Renal cortex interstitium (tissue), 15 donors: ENCODE measurements at places on chromosomes 4 and X.

DNA sequence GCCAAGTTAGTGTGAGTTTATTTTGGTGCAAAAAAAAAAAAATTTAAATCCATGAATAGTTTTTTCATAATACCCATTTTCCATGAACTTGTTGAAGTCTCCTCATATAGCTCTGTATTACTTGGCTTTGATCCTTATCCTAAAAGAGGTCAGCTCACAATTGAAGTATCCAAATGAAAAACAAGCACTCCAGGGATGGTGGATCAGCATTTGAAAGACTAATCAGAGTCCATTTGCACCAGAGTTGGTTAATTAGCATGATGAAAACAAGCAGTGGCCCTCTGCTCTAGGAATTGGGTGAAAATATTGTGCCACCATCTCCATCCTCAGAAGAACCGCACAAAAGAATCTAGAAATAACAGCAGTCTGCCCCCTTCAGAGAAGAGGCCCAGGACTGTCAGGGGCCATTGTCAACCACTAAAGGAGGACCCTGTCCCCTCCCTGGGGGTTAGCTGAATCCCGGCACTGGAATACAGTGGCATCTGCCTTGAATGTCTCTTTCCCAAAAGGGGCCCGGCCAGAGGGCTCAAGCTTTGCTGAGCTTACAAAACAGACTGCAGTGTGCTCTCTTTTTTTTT, 24.7 kb downstream of the SH3KBP1 start:
- DNase-seq = no peak

DNA sequence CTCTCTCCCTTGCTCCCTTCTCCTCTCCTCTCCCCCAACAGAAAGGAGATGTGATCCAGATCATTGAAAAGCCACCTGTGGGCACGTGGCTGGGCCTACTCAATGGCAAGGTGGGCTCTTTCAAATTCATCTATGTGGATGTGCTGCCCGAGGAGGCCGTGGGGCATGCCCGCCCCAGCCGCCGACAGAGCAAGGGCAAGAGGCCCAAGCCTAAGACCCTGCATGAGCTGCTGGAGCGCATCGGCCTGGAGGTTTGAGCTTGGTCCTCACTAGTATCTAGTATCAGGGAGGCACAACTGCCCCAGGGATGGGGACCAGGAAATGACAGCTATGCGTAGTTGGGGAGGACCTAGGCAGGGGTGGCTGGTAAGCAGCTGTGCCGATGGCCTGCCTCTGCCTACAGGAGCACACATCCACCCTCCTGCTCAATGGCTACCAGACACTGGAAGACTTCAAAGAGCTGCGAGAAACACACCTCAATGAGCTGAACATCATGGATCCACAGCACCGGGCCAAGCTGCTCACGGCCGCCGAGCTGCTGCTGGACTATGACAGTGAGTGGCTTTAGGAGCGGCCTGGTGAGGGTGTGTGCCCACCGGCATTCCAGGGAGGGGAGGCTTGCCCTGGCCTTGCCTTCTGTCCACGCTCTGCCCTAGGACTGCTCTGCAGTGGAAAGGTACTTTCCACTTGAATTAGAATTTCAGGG, 13.0 kb downstream of the SASH3 start:
- DNase-seq = no peak

DNA sequence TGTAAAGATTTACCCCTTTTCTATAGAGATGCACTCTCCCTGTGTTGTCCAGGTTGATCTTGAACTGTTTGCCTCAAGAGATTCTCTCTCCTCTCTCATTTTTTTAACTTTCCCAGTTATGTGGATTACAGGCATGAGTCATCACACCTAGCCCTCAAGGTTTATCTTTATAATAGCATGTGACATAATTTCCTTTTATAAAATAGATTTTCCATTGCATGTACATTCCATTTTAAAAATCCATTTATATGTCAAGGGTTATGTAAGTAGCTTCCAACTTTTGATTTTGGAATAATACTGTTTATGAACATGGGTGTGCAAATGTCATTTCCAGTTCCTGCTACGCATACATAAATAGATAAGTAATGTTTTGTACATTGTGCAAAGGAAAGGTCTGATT, 20.6 kb downstream of the ZNF721 start:
- DNase-seq = no peak

DNA sequence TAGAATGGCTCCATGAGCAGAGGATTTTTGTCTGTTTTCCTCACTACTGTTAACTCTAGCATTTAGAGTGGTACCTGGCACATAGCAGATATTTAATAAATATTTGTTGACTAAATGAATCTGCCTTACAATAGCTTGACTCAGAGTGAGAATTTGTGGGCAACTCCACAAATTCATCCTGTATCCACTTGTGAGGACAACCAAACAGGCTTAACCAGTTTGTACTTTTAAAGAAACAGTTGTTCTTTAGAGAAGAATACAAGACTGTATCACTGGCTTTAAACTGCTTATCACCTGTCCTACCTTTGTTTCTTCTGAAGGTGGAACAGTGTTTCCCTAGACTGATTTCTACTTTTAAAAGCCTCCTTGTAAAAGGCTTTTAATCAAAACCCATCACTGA, 141.3 kb upstream of the SH3RF1 start:
- no peak for DNase-seq

DNA sequence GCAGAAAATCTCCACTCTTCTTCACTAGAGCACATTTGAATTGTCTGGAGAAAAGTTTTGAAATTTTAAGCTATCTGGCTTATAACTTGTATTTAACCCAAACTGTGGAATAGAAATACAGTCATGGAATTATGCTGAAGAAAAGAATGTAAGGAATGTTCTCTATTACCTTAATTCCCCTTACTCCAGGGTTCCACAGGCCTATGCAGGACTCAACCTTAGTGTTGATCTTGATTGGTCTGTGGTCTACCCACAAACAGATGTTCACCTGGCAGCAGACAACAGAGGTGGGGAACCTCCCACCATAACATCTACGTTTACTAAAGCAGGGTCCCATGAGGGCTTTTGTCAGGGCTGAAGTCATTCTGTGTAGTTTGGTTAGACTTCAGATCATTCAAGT, 189.3 kb upstream of the GPRIN3 start:
- DNase-seq = no peak

GRCh38 chr4:22695029-22695428, 2.3 kb downstream of the GBA3 start:
- DNase-seq = no peak

- no peak for DNase-seq
These were observed 356.5 kb downstream of the PDGFC start for GRCh38 chr4:156615066-156615531.

DNA sequence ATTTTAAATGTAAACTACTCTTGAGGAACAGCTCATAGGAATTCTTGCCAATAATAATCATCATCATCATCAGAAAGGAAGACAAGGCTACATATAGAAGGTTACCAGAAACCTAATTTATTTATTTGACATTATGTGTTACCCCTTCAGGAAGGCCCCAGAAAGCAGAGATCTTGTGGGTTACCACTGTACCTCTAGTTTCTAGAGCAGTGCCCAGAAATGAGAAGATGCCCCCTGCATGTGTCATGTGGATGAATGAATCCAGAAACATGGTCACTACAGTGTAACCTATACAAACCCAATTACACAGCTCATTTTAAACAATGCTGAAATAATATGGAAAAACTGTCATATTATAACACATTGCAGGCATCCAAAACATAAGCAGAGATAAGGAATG, 70.4 kb downstream of the ARAP2 start:
- DNase-seq = no peak

DNA sequence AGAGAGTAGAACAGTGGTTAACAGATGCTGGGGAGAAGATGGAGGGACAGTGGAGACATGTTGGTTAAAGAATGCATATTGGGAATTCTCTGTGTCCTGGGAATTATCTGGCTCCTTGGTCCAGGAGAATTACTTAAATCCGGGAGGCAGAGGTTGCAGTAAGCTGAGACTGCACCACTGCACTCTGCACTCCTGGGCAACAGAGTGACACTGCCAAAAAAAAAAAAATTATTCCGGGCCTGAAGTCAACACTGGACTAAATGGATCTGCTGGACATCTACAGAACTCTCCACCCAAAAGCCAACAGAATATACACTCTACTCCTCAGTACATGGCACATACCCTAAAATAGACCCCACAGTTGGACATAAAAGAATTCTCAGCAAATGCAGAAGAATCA, 400.0 kb upstream of the CXorf51B start:
- no peak for DNase-seq

DNA sequence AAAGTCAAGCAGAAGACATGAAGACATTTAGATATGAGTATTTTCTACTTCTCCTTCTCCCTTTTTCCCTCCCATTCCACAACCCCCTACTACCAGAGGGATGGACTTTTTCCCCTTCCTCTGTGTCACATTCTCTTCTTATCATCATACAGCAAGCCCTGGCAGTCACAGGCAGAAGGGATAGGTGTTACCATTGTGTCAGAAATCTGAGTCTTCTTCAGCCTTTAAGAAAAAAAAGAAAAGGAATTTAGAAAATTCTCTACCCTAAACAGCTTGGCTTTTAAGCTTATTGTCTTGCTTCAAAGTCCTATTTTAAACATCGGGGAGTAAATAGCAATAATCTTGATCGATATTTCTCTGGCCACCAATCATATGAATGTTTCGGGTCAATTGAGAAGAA, 30.9 kb upstream of the ADH1C start:
- DNase-seq = no peak

DNA sequence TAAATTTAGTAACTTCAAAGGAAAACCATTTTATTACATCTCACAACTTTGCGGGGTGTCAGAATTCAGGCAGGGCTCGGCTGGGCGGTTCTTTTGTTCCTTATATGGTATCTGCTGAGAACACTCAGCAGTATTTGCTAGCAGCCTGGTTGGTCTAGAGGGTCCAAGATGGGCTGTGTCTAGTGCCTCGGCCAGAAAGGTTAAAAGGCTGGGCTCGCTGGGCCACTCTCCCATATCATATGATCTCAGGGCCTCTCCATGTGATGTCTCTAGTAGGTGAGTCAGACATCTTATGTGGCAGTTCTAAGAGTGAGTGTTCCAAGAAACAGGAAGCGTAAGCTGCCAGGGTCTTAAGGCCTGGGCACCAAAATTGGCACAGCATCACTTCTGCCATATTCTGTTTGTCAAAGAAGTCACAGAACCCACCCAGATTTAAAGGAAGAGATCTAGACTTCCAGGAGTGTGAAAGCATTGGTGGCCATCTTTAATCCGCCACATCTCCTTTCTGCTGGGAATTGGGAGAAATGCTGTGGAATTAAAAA, 100.9 kb upstream of the ATP6AP2 start:
- no peak for DNase-seq

GRCh38 chr4:61911313-61911756, 711.2 kb downstream of the ADGRL3 start:
- DNase-seq = no peak

DNA sequence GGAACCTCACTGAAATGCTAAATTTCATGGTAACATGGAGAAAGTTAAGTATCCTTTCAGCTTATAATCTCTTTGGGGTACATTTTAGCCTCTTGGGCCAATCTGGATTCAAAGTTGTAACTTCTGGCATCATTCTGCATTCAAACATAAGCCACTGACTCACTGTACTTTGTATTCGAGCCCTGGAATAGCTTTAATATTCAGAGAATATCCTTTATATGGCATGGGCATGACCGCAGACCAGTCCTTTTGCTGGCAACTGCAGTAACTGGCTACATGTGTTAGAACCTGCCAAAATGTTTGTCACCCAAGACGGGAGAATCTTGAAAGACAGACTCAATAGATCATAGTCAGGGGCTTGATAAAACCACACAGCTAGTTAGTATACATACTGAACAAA, 3.3 kb downstream of the GASK1B start:
- DNase-seq = no peak

DNA sequence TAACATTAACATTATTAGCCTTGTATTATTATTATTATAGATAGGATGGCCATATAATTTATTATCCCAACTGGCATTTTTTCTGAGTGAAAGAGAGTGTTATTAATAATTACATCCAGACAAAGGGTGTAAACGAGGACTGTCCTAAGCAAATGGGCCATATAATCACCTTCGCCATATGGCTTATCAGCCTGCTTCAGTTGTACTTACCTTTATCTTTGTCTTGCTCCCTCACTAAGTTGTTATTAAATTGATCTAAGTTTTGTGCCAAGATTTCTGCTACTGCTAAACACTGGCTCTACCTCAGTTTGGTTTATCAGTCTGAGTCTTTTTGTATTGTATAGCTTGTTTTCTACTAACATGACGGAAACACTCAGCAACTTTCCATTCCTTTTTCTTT, 76.9 kb downstream of the STIM2 start:
- no peak for DNase-seq

DNA sequence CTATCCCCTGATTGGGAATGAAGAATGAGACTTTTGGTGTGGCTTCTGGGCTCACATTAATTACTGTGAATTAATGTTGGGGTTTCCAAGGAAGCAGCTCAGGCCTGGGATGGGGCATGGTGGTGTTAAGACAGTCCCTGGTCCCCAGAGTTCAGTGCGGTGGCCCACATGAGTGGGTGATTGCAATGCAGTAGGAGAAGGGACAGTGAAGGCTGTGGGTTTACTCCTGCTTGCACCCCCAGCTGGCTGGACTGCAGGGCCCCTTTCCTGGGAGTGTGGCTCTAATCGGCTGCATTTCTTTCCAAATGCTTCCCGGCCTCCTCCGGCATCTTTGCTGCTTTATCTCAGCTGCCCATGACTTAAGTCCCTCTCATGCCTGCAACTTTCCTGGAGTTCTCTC, 28.2 kb upstream of the GPR78 start:
- DNase-seq = no peak

DNA sequence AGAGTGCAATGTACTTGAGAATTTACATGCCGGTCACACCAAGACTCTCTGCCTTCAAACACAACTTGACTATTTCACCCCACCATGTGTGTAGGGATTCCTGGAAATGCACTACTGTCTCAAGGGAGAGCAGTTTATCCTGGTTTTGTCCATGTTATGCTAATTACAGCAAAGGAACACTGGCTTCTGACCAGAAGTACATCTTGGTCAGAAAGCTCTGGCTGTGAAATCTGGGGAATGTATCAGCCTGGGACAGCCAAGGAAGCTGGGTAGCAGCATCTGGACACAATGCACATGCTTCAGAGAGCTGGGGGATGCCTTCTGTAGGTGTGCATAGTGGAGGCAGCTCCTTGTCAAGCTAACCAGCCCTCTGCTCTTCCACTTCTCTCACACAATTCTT, 1432.6 kb upstream of the TENM3 start:
- no peak for DNase-seq

DNA sequence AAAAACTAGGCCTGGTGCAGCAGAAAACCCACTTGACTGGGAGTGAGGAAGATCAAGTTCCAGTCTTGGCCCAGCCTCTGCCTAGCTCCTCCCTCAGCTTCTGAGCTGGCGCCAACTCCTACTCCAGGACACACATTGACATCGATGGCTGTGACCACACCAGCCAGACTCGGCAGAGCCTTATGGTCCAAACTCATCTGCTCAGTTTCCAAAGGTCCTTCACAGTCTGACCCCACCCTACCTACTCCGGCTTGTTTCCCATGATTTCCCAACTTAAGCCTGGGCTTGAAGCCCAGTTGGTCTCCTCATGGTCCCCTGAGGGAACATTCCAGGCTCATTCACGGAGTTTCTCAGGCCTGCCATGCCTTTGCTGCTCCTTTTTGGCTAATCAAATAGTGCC, 10.1 kb downstream of the ELF4 start:
- no peak for DNase-seq

DNA sequence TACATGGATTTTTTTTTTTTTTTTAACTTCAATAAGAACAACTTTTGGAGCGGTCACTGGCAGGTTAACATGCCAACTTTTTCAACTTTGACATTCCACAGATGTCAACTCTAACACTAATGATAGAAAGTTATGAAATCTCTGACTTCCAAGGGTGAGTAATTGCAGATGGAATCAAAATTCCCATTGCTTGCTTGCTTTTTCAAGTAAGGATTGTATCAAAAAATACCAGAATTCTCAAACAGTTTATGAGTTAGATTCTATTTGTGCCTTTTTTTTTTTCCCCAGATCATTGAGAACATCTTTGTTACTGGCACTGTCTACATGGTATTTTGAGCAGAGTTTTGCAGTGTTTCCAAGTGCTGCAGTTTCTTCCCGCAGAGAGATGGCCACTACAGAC, 50.3 kb upstream of the OTUD4 start:
- DNase-seq = no peak
